ENCODE measurements at places on chromosomes 1 and 21.

DNA sequence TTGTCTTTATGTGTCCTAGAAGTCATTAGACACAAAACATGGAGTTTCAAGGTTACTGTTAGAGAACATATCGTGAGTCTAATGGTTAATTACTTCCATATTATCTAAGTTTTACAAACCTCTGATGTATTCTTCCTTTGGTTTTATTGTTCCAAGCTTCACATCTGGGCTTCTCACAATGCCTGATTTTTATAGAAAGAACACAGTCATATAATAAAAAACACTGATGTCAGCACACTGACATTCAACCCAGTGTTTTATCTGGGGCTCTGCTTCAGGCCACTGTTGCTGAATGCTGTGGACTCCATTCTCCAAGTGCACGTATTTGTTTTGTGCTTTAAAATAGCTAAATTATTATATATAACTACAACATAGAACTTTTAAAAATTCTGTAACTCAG is 232.9 kb downstream of the SMYD3 start:
- DNase-seq: no peak

- no peak for DNase-seq
These were observed 2.4 kb upstream of the IKBKE start for GRCh38 chr1:206467915-206468314.

- no peak for DNase-seq
These were observed 32.2 kb upstream of the FCRL3 start for GRCh38 chr1:157732755-157733154.

DNA sequence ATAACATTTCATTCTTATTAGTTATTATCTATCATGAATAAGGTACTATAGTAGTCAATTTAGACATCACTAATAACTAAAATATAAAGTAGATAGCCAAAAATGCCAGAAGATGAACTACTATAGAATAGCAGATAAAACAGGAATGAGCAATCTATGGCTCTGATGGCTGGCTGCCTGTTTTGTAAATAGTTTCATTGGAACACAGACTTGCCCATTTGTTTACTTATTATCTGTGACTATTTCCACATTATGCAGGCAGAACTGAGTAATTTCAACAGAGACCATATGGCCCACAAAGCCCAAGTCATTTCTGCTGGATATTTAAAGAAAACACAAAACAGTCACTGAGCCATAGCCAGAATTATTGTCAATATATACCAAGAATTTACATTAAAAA is 222.1 kb downstream of the COL24A1 start:
- DNase-seq: no peak

DNA sequence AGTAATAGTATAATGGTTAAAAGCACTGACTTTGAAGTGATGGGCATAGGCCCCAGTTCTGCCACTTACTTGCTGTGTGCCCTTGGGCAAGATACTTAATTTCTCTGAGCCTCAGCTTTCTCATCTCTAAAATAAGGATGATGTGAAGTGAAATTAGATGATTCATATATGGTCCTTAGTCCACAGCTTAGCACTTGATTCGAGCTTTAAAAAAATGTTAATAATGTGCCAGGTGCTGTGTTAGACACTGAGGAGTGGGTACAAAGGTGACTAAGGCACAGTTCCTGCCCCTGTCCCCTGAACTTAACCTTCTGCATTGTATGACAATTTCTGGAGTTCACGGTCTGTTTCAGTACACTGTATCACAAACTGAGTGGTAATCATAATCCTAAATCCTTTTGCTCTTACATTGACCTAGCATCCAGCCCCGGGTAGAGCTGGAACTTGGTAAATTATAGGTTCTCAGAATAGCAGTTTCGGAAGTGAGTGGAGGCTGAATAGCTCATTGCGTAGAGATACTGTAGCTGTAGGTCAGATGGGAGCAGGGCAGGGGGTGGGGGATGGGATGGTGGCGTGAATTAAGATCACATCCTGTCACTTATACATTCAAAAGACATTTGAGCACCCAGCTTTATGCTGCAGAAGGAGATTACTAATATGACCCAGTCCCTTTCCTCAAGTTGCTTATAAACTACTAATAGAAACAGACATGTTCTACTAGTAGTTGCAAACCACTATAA is 1.5 kb downstream of the ZNF691 start:
- no peak for DNase-seq

DNA sequence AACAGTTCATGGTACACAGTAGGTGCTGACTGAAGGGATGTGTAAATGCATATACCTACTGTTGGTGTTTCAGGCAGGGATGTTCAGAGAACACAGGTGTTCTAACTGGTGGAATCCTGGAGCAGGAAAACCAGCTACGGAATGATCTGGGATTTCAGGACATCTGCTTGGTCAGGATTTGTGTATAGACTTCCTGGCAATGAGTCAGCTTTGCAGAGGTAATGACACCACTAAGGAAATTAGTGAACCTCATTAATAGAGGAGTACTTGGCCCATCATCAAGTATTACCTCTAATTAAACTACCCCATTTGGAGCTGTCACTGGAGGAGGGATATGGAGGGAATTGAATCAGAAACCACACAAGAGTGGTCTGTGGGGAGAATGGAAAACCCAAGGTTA is 7.3 kb downstream of the MRPL37 start:
- no peak for DNase-seq

DNA sequence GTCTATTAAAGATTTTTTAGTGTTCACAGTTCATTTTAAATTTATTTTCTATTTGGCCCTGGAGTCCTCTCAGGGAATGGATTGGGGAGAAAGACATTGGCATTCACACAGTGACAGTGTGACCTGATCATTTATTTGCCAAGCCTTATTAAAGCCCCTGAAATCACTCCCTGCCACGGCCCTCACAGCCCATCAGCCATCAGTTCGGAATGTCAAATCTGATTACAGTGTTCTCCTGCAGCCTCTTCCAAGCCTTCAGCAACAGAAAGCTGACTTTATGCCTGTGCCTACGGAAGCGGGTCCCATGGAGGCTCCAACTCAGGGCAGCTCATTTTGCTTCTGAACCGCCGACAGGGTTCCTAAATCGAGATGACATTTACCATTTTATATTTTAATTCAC is 451.2 kb downstream of the DSCAM start:
- no peak for DNase-seq

- DNase-seq: peak; percentile 82
These were observed 8.3 kb downstream of the SLC27A3 start for GRCh38 chr1:153783233-153784190.

GRCh38 chr1:71967670-71968069 is 314.7 kb downstream of the NEGR1 start:
- DNase-seq: no peak

DNA sequence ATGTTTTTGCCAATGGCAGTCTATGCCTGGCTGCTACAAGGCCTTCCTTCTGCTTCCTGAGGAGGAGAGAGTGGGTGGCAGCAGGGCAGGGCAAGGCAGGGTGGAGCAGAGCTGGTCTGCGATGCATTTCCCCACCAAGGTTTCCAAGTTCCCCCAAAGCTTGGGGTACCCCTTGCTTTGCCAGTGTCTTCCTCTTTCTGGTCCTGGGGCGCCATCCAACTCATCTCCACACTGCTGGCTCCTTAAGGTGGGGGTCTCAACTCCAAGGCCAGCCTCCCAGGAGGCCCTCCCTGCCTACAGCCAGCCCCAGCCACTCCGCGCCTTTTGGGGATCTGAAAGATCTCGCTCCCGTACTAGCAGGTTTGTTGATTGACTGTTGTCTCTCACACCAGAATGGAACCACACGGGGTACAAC is 3.9 kb upstream of the SKI start:
- no peak for DNase-seq

DNA sequence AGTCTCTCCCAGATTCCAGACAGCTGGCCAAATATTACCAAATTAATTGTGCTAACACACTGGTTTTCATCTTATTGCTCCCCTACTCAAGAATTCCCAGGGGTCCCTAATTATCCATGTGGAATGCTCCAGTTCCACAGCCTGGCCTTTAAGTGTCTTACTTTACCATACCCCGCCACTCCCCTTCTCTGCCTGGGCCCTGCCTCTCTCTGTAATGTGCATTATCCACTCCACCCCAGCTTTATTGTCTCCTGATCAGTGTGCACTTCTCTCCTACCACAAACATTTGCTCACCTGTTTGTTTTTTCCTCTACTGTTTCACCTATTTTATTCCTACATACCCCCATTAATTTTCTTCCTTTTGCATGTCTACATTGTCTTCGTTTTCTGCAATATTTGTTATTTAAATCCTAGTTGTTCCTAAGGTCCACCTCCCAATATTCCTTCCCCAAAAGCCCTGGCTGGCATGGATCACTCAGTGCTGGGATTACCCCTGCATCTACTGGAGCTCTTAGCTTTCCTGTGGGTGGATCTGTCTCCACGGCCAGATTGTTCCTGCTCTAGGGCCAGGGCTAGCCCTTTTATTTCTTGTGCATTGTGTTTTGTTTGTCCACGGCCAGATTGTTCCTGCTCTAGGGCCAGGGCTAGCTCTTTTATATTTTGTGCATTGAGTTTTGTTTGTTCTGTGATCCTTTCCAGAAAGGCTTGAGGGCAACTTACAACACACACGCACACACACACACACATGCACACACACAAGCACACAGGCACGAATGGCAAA is 33.4 kb upstream of the ATP1B1 start:
- DNase-seq: no peak

GRCh38 chr1:3074800-3075199 is 5.8 kb downstream of the PRDM16 start:
- DNase-seq: no peak

DNA sequence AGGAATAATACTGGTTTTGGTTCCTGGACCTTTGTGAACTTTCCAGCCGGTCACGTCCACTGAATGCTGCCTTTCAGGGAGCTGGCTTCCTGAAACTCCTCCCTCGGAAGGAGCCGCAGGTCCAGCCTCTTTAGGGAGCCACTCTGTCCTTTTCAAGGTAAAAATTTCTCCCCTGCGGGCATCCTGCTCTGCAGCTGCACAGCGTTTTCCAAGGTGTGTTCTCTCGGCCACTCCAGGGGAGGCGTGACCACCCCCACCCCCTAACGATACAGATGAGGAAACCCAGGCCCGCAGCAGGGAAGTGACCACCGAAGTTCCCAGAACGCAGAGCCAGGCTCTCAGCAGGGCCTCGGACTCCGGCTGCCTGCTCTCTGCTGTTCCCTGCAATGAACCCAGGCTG is 21.5 kb downstream of the PADI2 start:
- no peak for DNase-seq

GRCh38 chr1:18090636-18091035 is 17.0 kb upstream of the IGSF21 start:
- no peak for DNase-seq

DNA sequence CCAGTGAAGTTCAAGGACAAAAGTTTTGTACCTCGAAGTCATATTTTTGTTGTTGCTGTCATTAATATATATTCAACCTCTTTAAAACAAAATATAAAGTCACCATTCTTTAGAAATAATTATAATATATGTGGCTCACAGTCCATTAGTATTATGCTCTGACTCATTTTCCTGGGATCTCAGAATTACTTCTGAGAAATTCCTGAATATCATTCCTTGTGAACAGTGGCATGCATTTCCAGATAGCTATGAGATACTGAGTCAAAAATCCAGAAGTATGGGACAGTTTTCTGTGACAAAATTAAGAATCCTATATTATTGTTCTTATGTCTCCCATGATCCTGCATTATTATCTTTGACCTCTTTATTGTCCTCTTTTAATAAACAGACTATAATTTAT is 13.8 kb upstream of the RGS21 start:
- no peak for DNase-seq

GRCh38 chr1:110555807-110556470 is 37.0 kb upstream of the KCNA10 start:
- no peak for DNase-seq

DNA sequence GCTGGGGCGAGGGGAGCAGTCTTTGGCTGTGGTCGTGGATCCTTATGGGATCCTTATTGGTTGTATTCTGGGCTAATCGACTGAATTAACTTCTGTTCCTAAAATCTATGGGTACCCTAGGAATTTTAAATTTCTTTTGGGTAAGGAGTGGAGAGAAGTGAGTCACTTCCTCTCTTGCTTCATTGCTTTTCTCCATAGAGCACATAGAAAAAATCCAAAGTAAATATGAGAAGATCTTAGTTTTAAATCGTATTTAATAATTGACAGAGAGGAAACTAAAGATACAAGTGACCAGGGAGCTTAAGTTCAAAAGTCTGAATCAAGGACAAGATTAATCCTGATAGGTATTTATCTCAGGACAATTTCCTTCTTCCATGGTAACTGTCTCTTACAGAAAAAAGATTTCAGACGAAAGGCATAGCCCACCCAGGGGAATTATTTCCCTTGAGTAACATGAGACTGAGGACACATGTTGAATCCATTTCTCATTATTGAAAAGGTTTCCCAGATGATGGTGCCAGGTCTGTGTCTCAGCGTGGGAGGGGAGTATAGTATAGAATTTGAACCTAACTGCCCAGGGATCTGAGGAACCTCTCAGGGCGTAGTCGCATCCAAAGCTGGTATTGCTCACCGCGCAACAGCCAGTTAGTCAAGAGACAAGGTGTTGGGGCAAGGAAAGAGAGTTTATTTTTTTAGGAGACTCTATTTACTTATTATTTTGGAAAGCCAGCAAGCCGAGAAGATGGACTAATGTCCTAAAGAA is 28.7 kb upstream of the FASLG start:
- no peak for DNase-seq

DNA sequence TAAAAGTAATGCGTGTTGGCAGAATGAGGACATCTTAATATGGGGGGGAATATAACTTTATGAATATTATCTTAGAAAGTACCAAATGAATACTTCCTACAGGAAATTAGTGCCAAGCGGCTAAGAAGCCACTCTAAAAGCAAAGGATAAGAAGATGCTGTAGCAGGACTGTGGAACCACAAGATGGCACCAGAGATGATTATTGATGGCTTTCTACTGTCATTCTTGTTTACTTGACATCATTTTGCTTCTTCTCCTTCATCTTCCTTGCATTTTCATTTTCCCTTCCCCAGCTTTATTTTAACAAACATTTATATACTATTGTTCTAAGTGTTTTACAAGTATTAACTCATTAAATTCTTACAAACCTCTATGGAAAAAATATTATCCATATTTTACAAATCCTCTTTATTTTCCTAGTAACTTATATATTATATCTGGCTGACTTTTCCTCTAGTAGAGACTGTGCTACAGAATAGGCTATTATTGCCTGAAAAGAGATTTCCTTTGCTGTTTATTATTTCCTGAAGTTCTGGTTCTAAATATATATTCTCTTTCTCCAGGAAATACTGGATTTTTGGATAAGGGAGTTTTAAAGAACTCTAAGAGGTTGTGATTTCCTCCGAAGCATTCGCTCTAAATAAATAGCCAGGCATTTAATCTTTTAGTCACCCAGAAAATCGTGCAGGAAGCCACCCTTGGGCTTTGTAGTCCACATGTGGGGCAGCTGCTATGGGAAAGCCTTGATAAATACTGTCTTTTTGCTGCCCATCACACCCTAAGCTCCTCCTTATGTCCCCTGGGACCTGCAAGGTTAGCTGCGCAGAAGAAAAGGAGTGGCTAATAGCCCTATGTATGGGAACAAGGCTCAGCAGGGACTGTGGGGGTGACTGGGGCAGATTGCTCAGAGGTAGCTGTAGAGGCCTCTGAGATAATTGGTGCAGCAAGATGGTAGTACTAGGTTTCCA is 69.8 kb downstream of the TPR start:
- DNase-seq: no peak

GRCh38 chr21:45817345-45817744 is 164.2 kb upstream of the COL6A1 start:
- DNase-seq: no peak

- no peak for DNase-seq
These were observed 23.6 kb downstream of the DISP3 start for GRCh38 chr1:11502516-11502915.

- no peak for DNase-seq
These were observed 92.9 kb upstream of the SOD1 start for GRCh38 chr21:31566611-31567010.
